ENCODE measurements at places on chromosomes 5 and 9.
A peak's percentile ranks its signal among the peaks of the same experiment; 100 is the strongest.

DNA sequence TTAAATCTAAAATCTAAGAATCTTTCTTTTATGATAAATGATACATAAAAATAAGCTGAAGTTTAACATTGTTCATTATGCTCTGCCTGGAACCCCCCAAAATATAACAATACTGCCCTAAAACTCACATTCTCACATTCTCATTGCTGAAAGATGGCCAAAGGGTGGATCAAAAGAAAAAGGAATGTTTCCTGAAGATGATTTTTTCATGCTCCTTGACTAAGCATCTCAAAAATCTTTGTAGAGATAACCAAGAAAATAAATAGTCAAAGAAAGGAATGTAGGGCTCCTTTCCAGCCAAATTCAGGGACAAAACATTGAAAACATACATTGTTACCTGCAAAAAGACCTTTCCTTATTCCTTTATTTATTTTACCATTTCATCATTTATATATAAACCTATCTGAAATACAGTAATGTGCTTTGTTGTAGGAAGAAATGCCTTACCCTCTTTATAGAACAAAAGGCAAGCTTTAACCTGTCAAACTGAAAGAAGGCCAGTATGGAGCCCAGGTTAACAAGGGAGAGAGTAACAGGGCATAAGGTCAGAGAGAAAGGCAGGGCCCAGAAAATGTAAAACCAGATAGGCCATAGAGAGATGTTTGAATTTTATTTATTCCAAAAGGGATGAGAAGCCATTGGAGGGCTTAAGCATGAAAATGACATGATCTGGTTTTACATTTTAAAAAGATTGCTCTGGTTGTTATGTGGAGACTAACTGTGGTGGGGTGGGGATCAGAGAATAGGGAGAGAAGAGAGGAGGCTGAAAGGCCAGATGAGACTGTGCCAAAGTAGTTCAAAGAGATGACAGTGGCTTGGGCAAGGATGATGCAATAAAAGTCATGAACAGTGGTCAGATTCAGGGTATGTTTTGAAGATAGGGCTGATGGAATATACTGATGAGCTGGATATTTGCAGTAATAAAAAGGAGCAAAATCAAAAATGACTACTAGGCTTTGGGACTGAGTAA is 37.3 kb upstream of the CDK5RAP2 start:
- DNase-seq: no peak

DNA sequence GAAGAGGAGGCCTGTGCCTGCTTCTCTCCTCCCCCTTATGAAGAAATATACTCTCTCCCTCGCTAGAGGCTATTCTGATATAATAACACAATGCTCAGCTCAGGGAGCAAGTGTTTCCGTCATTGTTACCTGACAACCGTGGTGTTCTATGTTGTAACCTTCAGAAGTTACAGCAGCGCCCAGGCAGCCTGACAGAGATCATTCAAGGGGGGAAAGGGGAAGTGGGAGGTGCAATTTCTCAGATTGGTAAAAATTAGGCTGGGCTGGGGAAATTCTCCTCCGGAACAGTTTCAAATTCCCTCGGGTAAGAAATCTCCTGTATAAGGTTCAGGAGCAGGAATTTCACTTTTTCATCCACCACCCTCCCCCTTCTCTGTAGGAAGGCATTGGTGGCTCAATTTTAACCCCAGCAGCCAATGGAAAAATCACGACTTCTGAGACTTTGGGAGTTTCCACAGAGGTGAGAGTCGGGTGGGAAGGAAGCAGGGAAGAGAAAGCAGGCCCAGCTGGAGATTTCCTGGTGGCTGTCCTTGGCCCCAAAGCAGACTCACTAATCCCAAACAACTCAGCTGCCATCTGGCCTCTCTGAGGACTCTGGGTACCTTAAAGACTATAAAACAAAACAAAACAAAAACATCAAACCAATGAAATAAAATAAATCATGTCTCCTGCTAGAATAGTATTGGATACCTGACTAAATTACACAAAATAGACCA is 1.3 kb downstream of the TMEM174 start:
- no peak for DNase-seq

- no peak for DNase-seq
Measured at GRCh38 chr5:68441309-68442073, 225.9 kb downstream of the PIK3R1 start.

DNA sequence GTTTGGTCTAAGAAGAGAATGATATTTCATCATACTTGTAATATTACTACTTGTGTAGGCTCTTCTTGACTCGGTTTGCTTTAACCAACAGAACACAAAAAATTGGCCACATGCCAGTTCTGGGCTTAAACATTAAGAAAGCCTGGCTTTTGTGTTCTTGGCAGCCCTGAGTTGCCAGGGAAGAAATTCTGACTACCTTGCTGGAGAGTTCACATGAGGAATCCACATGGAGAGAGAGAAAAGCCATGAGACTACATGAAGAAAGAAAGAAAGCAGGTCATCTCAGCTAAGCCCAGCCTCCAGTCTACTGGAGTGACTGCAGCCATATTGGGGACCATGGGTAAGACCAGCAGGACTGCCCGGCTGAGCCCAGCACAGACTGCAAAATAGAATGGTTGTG is 524.8 kb downstream of the RAB3C start:
- DNase-seq: no peak

DNA sequence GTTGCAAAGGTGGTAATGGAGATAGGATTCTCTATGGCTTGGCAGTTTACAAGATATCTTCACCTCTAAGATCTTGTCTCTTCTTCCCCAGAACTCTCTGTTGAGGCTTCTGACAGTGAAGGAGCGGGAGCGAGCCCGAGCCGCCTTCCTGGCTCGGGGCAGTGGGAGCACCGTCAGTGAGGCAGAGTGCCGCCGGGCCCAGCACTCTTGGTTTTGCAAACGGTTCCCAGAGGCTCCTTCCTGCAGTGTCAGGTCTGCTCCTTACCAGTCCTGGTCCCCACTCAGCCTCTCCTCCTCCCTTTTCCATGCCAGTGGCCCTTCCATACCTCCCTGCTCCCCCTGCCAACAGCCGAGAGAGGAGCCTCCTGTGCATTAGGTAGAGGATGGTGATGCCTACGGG is 12.6 kb upstream of the DNAJB5 start:
- no peak for DNase-seq

DNA sequence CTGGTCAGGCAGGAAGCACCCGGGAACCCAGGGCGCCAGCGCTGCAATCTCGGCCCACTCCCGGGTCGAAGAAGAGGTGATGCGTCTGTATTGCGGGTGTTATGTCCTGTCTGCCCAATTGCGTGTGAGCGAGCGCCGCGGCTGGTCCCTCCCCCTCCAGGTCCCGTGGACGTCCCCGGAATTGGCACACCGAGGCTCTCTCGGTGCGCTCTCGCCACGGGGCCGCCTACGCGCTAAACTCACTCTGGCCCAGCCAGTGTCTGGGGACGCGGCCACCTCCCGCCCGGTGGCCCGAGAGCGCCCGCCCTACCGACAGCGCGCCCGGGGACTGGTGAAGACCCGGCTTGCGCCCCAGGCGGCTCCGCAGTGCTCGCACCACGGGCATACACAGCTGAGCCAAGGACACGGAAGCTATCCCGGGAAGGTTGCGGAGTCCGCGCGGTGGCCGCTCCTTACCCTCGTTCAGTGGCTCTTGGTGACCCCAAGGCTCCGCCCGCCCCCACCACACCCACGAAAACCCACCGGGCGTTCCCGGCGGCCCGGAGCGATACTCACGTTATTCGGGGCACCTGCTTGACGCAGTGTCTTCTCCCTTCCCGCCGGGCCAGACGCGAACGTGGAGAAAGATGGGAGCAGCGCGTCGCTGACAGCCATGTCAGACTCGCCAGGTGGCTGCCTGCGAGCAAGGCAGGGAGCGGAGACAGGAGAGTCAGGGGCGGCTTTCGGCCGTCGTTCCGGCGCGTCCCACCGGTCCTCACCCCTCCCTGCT is 1.0 kb downstream of the KLF4 start:
- peak; percentile 40 for DNase-seq

DNA sequence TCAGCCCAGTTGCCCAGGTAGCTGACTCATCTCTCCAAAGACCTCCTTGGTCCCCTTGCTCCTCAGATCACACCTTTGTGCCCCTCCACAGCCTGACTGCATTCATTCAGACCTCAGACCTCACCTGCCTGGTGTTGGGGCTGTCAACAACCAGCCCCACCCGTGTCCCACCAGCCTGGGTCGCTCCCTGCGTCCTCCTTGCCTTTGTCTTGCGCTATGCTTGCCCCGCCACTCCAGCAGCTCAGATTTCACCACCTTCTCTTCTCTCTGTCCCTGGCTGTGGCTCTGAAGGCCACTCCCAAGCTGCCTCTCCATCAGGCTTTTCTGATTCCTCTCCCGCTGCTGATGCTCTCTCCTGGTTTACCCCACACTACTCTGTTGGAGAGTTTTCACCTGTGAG is 103.5 kb downstream of the MVB12B start:
- DNase-seq: no peak

- peak; percentile 58 for DNase-seq
Measured at GRCh38 chr5:73321757-73322436, 126.7 kb downstream of the FOXD1 start.

- DNase-seq: no peak
Measured at GRCh38 chr5:93130624-93131490, 450.2 kb downstream of the NR2F1-AS1 start.

- DNase-seq: no peak
Measured at GRCh38 chr5:142827934-142828576, 57.9 kb downstream of the ARHGAP26 start.

GRCh38 chr9:6268826-6269397 is 53.3 kb downstream of the IL33 start:
- DNase-seq: peak; percentile 16

GRCh38 chr5:133790898-133791297 is 177.5 kb downstream of the C5orf15 start:
- DNase-seq: no peak

DNA sequence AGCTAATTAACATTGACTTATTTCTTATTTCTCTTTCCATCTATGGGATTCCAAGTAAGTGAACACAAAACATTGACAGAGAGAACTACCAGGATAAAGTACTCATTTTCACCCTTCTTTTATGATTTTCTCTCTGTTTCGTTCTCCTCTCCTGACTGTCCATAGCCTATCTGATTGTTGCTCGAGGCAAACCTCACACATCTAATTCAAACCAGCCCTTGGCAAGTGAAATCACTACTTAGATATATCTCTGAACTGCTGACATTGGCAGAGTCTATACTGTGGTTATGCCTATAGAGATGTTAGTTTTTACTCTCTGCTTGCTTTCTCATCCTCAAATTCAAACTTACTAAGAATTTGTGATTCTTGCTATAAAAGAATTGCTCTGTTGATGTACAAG is 248.8 kb downstream of the ISL1 start:
- no peak for DNase-seq

DNA sequence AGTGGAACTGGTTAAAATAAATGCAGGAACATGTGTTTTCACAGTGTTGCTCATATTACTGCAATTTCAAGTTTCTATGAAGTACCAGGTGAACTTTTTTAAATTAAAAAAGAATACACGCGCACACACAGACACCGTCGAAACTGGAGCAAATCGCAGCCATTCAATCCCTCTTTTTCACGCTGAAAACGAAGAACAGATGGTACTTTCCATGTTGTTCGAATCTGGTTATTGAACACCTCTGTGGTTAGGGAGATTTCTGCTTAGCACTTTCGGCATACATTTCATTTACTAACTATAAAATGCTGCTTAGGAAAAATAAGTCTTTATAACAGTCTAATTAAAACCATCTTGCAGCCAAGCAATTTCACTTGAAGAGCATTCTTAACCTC is 6.8 kb downstream of the ZNF608 start:
- DNase-seq: no peak

GRCh38 chr9:92501671-92502393 is 19.5 kb upstream of the ASPN start:
- DNase-seq: peak; percentile 19

All from LoVo (cell line).